Immature natural killer cell (primary cell): ENCODE measurements at places on chromosomes 1 and 21. TPM values are rescaled to one million over a fixed set of nuclear protein-coding genes. Genes with fewer than 3 reads are reported as not detected.

Gene DNASE2B
- polyA plus RNA-seq: not detected

Gene NCMAP
- polyA plus RNA-seq: not detected

- H3K27ac ChIP-seq: no peak overlapping the region
- no peaks in the 10 kb centered on the region for H3K27me3 ChIP-seq
- H3K36me3 ChIP-seq: peaks cover 4% of the 10 kb centered on the region
- no peak for DNase-seq
Observed at GRCh38 chr1:80594013-80594412, 1206.7 kb upstream of the ADGRL2 start.

GRCh38 chr21:45256021-45256911 lies 31.4 kb downstream of the POFUT2 start:
- no peaks in the 10 kb centered on the region for H3K36me3 ChIP-seq
- peaks cover 28% of the 10 kb centered on the region for H3K4me1 ChIP-seq
- no peak for DNase-seq
- H3K4me3 ChIP-seq: peak overlapping the region; percentile 74

GRCh38 chr1:192805832-192806323 lies 3.0 kb upstream of the RGS2 start:
- peaks cover 47% of the 10 kb centered on the region for H3K4me1 ChIP-seq
- no peaks in the 10 kb centered on the region for H3K36me3 ChIP-seq
- H3K4me3 ChIP-seq: peak overlapping the region; percentile 8
- peak overlapping the region; percentile 98 for H3K27ac ChIP-seq

- H3K36me3 ChIP-seq: peaks cover 3% of the 10 kb centered on the region
- peaks cover 2% of the 10 kb centered on the region for H3K27me3 ChIP-seq
- no peak overlapping the region for H3K27ac ChIP-seq
- no peak for DNase-seq
- peaks cover 23% of the 10 kb centered on the region for H3K4me1 ChIP-seq
- H3K4me3 ChIP-seq: no peak overlapping the region
Observed at GRCh38 chr1:202207292-202207691, 13.7 kb downstream of the LGR6 start.
